ENCODE measurements at places on chromosomes 2 and 18.
A peak's percentile ranks its signal among the peaks of the same experiment; 100 is the strongest.

GRCh38 chr2:162123806-162124758, 28.0 kb downstream of the GCG start:
- no peak for DNase-seq

- DNase-seq = no peak
Observed at GRCh38 chr2:121949271-121949670, 193.8 kb downstream of the TSN start.

- DNase-seq = peak; percentile 30
Observed at GRCh38 chr2:129877289-129877741, 102.2 kb upstream of the RAB6C start.

- DNase-seq = no peak
Observed at GRCh38 chr2:101230541-101231001, 22.1 kb upstream of the CNOT11 start.

DNA sequence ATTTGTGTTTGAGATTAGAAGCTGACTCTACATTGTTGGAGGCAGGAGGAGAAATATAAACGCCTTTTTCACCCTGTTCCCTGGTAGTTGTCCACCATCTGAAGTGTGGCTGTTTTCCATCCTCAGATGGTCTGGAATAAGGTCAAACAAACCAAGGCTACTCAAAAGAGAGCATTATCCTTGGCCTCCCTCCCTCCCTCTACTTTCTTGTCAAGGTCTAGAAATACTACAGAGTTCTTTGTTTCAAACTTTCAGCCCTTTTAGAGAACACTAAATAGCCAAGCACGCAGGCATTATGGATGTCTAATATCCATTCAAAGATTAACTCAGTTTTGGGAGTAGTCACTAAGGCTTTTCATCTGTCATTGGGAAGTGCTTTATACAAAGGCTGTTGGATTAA, 215.8 kb upstream of the ITGA4 start:
- no peak for DNase-seq

- no peak for DNase-seq
Observed at GRCh38 chr2:13524492-13524891, 807.8 kb downstream of the TRIB2 start.

DNA sequence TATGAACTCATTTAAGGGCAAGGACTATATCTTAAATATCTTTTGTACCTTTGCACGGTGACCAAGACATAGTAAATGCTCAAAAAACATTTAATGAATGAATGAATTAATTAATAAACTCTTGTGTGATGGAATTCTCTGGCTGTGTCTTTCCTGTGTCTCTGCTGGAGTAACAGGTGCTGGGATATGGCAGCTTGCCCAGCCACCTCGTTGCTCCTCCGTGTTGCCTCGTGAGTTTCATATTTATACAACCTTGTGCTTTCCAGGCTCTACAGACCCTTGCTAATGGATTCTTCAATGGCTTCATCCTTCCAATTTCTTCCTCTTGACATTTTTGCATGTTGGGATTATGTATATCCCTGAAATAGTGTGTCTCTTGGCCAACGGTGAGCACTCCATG, 30.4 kb downstream of the CTAGE1 start:
- no peak for DNase-seq

GRCh38 chr2:241048149-241048948, 49.9 kb downstream of the SNED1 start:
- DNase-seq = no peak

GRCh38 chr2:227616631-227617030, 667 bp upstream of the SCYGR4 start:
- DNase-seq = no peak

GRCh38 chr2:68404164-68404563, 39.1 kb downstream of the PLEK start:
- no peak for DNase-seq

DNA sequence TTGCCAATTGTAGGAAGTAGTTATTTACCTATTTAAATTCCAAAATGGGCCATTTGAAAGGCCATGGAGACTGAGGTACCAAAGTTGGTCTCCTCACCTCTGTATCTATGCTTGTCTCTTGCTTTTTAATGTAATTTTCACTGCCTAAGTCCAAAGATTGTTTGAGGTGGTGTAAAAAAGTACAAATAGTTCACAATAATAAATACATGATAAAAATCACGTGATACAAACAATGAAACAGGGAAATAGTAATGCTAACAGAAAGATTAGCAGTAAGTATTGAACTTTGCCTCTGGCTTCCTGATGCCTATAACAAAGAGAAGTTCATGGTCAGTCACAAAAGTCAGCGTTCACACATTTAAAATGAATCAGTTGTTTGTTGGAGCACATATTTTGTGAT, 67.6 kb downstream of the CNTNAP5 start:
- no peak for DNase-seq

DNA sequence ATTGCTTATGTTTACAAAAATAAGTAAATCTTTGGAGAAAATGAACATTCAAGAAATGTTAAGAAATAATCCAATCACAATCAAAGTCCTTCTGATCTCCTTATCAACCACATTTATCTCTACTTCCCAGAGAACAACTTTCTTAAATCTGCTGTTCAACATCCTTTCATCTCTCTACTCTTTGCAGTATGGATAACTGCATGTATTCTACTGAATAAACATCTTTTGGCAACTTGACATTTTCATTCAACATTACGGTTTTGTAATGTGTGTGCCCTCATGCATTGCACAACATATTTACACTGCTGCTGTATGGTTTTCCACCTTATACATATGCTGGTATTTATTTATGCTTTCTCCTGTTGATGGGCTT, 9.2 kb downstream of the CMPK2 start:
- DNase-seq = no peak

DNA sequence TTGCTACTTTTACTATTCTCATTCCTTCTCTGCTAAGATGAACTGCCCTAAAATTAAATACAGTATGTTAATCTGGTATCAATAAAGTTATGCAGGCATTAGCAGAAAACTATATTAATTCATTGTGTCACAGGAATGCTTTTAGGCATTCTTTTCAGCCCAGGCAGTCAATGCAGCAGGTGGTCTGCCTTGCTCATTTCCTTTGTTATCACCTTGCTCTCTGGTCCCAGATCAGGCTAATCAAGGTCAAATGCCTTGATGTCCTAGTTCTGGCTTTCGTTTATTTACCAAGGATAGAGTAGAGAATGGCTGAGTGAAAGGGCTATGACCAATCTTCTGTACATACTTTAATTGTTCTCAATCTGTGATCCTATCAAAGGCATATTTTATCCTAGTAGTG, 1023.6 kb downstream of the TMEM182 start:
- DNase-seq = no peak

DNA sequence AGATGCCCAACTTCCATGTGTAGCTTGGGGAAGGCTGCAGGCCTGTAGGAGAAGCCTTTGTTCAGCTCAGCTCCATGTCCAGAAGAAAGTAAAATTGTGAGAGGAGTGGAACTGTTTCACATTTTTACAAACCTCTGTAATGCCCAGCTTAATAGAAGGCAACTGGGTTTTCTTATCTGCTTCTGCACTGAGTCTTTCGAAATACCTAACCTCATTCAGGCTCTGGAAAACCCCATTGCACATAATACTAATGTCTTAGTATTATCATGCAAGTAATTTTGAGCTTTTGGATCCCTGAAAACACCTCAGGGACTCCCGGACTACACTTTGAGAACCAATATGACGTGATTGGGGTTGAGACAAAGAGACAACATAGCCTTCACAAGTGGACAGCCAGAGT, 5.8 kb downstream of the SMIM21 start:
- DNase-seq = no peak
